ENCODE measurements at places on chromosomes 3 and 15. TPM values are rescaled to one million over a fixed set of nuclear protein-coding genes. Genes with fewer than 3 reads are reported as not detected.

- no peaks in the 10 kb centered on the region for H3K36me3 ChIP-seq
- no peaks in the 10 kb centered on the region for H3K27me3 ChIP-seq
- H3K27ac ChIP-seq, result no peak overlapping the region
- no peak for DNase-seq
- H3K4me1 ChIP-seq, result peaks cover 7% of the 10 kb centered on the region
Observed at GRCh38 chr3:171274222-171274621, 186.0 kb downstream of the TNIK start.

MELTF gene
- total RNA-seq, result 29.8 TPM

DNA sequence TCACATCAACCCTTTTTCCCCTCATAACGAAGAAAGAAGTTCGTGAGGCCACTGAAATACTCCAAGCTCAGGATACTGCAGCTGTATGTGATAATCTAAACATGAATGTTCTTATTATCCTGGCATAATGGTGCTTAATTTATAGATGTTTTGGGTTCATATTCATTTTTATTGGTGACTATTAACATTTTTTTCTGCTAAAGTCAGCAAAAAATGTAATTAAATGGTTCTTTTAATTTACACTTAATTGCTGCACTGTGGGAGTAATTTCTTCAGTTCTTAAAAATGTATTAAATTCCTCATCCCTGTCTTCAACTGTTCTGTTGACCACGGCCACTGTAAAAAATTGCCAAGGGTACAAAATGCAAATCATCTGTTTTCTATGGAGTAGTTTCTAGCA, 95.6 kb downstream of the CDIN1 start:
- H3K4me3 ChIP-seq, result no peak overlapping the region
- H3K4me1 ChIP-seq, result no peaks in the 10 kb centered on the region
- no peak for DNase-seq
- H3K36me3 ChIP-seq, result no peaks in the 10 kb centered on the region
- H3K27ac ChIP-seq, result no peak overlapping the region
- no peaks in the 10 kb centered on the region for H3K27me3 ChIP-seq

DNA sequence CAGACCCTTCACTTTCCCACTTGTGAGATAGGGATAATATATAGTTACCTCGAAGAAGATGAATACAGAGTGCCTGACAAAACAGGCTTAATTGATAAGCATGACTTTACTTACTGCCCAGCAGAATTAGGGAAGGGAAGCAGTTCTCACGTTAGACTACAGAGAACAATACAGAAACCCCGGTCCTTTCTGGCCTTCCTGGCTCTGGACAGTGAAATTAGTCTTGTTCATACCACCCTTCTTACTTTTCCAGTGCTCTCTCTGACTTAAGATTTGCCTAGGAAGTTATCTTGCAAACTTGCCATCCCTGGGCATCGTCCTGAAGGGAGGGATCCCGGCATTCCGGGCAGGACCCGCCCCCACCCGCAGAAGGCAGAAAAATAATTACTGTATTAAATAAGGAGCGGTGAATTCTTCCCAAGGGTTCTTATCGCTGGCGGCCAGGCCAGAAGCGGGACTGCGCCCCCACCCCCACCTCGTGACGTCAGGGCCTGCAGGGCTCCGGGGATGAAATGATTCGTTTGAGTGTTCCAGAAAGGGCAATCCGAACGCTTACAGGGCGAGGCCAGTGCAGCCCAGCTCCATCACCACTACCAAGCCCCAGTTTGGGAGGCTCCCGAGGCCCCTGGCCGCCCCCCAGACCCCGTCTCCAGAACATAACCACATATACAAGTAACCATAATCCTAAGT, 8.4 kb downstream of the SOX2 start:
- no peaks in the 10 kb centered on the region for H3K36me3 ChIP-seq
- H3K27ac ChIP-seq, result no peak overlapping the region
- H3K27me3 ChIP-seq, result peaks cover 74% of the 10 kb centered on the region
- H3K4me1 ChIP-seq, result peaks cover 11% of the 10 kb centered on the region
- DNase-seq, result no peak

DNA sequence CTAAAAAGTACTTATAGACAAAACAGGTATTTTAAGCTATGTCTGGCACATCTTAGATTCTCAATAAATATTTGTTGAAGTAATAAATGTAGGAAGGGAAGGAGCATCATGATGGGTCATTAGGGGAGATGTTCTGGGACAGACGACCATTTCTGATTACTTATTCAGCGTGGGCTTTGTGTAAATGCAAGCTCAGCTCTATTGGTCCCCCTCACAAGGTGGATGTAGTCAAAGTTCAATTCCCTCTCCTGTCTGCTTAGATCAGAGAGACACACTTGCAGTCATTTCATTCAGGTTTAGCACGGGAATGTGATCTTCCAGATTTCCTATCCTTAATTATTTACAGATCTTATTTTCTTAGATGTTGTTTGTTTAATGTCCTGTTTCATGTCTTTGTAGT, 7.5 kb downstream of the GAP43 start:
- H3K4me1 ChIP-seq, result no peaks in the 10 kb centered on the region
- peaks cover 10% of the 10 kb centered on the region for H3K27me3 ChIP-seq
- no peaks in the 10 kb centered on the region for H3K36me3 ChIP-seq

GRCh38 chr3:194316918-194317317, 34.2 kb downstream of the CPN2 start:
- no peaks in the 10 kb centered on the region for H3K27me3 ChIP-seq
- peak overlapping the region; percentile 69 for H3K4me3 ChIP-seq
- H3K4me1 ChIP-seq, result peaks cover 52% of the 10 kb centered on the region
- H3K27ac ChIP-seq, result peak overlapping the region; percentile 12

GRCh38 chr3:30368978-30369377, 237.4 kb upstream of the TGFBR2 start:
- no peaks in the 10 kb centered on the region for H3K36me3 ChIP-seq
- peaks cover 33% of the 10 kb centered on the region for H3K4me1 ChIP-seq
- H3K4me3 ChIP-seq, result no peak overlapping the region

DNA sequence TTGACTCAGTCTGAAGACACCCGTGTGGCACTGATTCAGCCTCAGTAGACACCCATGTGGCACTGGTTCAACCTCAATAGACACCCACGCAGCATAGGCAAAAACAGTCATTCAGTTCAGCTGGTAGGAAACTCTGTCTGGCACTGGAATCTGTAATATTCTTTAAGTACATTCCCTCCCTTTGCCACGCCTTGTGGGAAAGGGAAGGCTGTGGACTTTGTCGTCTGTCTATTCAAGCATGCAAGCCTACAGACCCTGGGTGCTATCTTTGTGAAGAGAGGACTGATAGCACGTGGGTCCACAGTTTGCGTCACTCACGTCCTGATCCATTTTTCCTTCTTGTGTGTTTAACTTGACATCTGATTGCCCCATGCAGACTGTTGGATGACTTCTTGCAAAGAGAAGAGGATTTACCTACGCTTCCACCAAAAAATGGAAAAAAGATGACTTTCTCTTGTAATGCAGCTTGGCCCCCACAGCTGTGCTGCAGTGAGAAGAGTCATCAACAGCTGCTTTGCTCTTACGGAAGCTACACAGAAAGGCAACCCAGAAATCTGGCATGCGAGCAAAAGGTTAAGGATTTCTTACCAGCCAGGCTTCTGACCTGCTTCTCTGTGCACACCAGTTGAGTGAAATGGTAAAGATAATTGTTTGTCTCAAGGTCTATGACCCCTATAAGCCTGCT, 278.1 kb downstream of the ULK4 start:
- H3K4me3 ChIP-seq, result no peak overlapping the region
- no peaks in the 10 kb centered on the region for H3K27me3 ChIP-seq
- DNase-seq, result no peak
- no peak overlapping the region for H3K27ac ChIP-seq

DNA sequence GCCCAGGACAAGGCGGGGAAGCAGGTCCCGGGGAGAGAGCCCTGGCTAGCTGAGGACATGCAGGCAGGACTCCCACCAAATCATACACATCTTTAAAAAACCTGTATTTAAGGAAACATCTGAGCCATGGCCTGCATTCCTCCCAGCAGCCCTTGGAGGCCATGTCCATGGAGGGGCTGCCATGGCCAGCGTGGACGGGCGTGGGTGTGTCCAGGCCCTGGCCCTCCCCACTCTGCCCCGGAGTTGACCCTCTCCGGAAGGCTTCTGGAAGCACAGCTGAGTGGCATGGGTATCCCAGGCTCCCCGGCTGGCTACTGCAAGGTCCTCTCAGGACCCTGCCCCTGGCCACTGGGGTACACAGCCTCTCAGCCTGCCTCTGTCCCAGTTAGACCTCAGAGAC, 149.8 kb downstream of the NSMCE3 start:
- H3K36me3 ChIP-seq, result no peaks in the 10 kb centered on the region
- H3K4me3 ChIP-seq, result no peak overlapping the region
- H3K27me3 ChIP-seq, result peaks cover 4% of the 10 kb centered on the region
- H3K27ac ChIP-seq, result no peak overlapping the region
- no peaks in the 10 kb centered on the region for H3K4me1 ChIP-seq

GOLGA8S gene
- total RNA-seq, result 0.09 TPM

DNA sequence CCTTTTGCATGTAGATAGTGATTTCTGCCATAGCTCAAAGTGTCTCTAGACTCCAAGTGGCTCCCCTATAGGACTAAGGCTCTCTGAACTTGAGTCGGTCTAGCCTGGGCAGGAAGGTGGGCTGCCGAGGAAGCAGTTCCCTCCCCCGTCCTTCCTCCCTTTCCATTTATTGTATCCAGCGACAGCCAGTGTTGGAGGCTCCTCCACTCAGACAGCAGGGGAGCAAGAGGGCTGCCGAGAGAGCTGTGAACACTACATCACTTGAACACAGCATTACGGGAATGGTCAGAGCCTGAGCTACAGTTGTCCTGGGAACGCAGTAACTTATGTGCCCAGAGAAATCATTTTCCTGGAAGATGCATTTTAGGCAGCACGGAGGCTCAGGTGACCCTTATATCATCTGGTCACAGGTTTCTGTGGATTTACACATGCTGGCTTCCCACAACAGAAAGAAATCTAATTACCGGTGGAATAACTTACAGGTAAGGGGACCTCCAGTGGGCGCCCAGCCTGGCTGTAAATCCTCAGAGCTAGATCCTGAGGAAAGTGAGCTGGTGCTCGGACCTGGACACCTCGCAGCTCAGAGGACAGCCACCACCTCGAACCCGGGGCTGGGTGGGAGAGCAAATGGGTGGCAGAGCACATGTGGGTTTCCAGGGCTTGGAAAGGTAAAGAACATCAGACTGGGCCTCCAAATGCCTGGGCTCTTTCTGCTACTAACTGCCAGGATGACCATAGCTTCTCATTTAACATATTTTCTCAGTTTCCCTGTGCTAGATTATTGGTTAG, 197.1 kb downstream of the UACA start:
- H3K27me3 ChIP-seq, result no peaks in the 10 kb centered on the region
- DNase-seq, result no peak
- H3K4me3 ChIP-seq, result no peak overlapping the region
- H3K36me3 ChIP-seq, result no peaks in the 10 kb centered on the region
- no peak overlapping the region for H3K27ac ChIP-seq

DNA sequence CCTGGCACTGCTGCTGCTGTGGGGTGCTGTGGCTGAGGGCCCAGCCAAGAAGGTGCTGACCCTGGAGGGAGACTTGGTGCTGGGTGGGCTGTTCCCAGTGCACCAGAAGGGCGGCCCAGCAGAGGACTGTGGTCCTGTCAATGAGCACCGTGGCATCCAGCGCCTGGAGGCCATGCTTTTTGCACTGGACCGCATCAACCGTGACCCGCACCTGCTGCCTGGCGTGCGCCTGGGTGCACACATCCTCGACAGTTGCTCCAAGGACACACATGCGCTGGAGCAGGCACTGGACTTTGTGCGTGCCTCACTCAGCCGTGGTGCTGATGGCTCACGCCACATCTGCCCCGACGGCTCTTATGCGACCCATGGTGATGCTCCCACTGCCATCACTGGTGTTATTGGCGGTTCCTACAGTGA, 2.1 kb downstream of the GRM2 start:
- DNase-seq, result no peak
- no peak overlapping the region for H3K4me3 ChIP-seq
- no peak overlapping the region for H3K27ac ChIP-seq
- H3K36me3 ChIP-seq, result no peaks in the 10 kb centered on the region
- H3K4me1 ChIP-seq, result no peaks in the 10 kb centered on the region
- H3K27me3 ChIP-seq, result peaks cover 1% of the 10 kb centered on the region

DNA sequence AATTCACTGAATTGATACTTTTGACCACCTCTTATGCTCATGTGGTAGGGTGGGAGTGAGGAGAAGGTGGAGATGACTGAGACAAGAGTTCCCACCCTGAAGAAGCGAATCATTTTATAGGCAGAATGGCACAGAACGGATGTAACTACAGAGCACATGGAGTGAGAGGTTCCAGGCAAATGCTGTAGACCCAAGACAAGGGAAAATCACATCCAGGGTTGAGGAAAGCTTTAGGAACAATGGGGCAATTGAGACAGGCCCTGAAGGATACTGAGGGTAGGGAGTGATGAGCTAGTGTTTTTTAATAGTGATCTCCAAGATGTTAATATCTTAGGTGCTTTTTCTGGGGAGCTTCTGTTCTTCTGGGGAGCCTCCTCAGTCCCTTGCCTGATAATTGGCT, 8.1 kb downstream of the PCCB start:
- H3K27me3 ChIP-seq, result no peaks in the 10 kb centered on the region
- H3K36me3 ChIP-seq, result peaks cover 7% of the 10 kb centered on the region
- H3K4me1 ChIP-seq, result no peaks in the 10 kb centered on the region
- H3K27ac ChIP-seq, result no peak overlapping the region
- DNase-seq, result no peak

DET1 gene
- 4.9 TPM for total RNA-seq

- H3K4me1 ChIP-seq, result peaks cover 33% of the 10 kb centered on the region
- H3K27ac ChIP-seq, result no peak overlapping the region
- peaks cover 39% of the 10 kb centered on the region for H3K27me3 ChIP-seq
- no peak overlapping the region for H3K4me3 ChIP-seq
- no peak for DNase-seq
Observed at GRCh38 chr3:195802795-195803194, 8.9 kb downstream of the MUC4 start.

CCK gene
- total RNA-seq, result not detected

DNA sequence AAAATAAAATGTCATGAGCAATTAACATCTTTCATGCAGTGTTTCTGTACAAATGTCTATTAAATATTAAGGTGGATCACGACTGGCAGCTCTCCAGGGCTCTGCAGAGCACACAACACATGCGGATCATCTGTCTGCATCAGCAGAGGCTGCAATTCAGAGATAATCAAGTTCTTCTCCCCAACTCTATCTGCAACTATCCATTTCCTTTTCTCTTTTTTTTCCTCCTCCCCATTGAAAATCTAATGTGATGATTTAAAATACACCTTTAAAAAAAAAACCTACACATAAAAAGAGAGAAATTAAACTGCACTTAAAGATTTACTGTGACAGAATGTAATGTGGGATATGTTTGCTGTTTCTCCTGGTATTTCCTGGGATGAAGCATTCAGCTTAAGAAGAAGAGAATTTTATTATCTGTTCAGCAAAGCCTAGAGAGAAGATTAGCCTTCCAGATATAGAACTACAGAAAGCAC, 352.6 kb upstream of the CCDC54 start:
- no peaks in the 10 kb centered on the region for H3K27me3 ChIP-seq
- DNase-seq, result no peak
- H3K36me3 ChIP-seq, result no peaks in the 10 kb centered on the region
- no peak overlapping the region for H3K4me3 ChIP-seq
- H3K4me1 ChIP-seq, result no peaks in the 10 kb centered on the region
- H3K27ac ChIP-seq, result no peak overlapping the region

- H3K27me3 ChIP-seq, result no peaks in the 10 kb centered on the region
- no peak overlapping the region for H3K4me3 ChIP-seq
- H3K4me1 ChIP-seq, result no peaks in the 10 kb centered on the region
- no peaks in the 10 kb centered on the region for H3K36me3 ChIP-seq
- no peak for DNase-seq
- no peak overlapping the region for H3K27ac ChIP-seq
Observed at GRCh38 chr15:71002316-71002715, 109.7 kb downstream of the LRRC49 start.

All from Calu3 (cell line).